Thymus (tissue), 14 donors: ENCODE measurements at places on chromosomes 16 and 17.

- no peak for DNase-seq
These were observed 51.0 kb upstream of the GAS7 start for GRCh38 chr17:10249271-10250010.

GRCh38 chr16:30088832-30089624, 2.7 kb downstream of the TBX6 start:
- no peak for DNase-seq

DNA sequence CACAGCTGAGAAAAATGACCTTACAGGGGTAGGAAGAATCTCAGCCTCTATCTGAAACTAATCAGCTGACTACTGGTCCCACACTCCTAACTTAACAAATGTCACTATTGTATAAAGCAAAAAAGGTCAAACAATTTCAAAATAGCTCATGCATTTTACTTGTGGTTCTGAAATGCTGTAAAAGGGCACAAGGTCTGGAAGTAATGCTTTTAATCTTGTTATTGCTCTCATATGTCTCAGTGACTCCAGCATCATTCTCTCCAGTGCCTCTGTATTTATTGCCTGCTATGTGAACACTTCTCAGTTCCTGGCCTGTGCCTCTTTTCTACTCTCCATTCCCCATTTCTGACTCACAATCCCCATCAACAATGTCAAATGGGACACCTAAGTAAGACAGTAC, 937.7 kb downstream of the CDH11 start:
- no peak for DNase-seq

GRCh38 chr16:49012961-49013726, 268.5 kb downstream of the CBLN1 start:
- no peak for DNase-seq

DNA sequence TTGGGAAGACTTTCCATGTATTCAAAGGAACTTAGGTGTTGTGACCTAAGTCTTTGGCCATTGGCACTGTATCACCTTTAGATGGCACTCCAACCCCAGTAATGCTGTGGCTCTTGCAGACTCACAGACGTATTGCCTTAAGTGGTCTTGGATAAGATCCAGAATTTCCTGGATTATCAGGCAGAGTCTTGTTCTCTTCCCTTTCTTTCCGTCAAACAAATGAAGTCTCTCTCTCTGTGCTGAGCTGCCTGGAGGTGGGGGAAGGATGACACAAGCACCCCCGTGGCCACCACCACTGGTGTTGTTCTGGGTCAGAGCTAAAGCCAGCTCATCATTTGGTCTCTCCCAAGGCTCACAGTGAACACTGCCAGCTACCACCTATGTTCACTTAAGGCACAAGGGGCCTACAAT, 789.9 kb upstream of the KIF2B start:
- DNase-seq = no peak

DNA sequence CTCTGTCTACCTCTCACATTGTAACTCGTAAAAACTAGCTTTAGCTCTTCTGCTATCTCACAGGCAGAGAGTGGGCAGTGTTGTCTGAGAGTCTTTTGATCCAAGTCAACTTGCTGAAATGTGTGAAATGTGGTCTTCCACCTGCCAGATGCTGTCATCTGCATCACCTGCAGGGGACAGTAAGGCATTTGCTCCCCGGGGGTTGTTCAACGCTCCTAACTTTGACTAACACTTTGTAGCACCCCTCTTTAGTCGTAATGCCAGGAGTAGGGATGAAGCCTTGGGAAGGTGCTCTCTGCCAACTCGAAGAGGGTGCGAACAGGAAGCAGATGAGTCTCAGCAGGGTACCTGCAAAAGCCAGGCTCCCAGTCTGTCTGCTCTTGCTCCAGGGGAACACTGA, 36.1 kb downstream of the SNX11 start:
- no peak for DNase-seq

- no peak for DNase-seq
These were observed 69.0 kb downstream of the GRIN2A start for GRCh38 chr16:10113248-10113647.

- no peak for DNase-seq
These were observed 19.3 kb upstream of the NSMCE1 start for GRCh38 chr16:27287887-27288286.

GRCh38 chr16:47956916-47957315, 198.9 kb downstream of the ABCC12 start:
- DNase-seq = no peak

DNA sequence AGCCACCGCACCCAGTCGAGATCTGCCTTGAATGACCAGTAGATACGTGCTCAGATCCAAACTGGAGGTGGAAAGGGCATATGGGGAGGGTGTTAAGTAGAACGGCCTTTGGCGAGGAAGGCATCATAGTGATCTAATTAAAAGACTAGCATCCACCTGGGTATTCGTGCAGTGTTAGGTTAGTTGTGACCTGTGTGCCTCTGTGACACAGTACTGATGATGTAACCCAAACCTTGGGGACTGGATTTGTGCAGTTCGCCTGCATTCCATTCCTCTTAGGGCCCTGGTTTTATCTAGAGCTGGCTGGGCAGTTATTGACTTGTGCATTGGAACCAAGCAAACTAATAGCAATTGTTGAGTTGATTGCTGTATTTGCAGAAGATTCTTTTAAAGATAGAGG, 47.9 kb downstream of the SNX29 start:
- DNase-seq = no peak

DNA sequence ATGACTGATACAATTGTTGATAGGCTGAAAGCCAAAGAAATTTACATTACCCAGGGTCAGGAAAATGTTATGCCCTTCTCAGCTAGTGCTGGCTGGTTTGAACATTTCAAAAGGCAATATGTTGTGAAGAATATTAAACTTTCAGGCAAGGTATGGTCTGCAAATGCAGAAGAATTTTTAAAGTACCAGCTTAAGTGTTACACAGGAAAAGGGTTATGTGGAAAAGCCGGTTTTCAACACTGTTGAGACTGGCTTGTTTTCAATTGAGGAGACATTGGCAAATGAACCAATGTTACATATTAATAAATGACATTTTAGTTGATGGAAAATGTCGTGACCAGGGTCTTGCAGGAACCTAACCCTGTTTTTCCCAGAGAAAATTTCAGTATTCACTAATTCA, 215.8 kb upstream of the TBX2 start:
- no peak for DNase-seq

- DNase-seq = no peak
These were observed 30.2 kb downstream of the CDRT4 start for GRCh38 chr17:15437303-15437635.

DNA sequence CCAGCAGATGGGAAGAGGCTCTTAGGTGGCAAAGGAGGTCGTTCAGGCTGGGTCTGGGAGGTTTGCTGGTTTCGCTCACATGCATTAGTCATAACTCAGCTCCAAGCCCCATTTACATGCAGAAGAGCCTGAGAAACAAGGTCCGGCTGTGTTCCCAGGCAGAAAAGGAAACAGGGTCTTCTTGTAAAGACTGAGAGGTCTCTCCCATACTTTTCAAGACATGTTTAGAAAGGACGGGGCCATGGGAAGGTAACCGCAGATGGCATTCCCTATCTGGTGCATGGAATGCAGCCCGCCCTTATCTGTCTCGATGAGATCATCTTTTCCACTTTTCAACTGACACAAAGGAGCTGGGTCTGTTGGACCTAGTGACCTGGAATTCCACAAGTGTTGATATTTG, 389.0 kb upstream of the CDH11 start:
- no peak for DNase-seq

GRCh38 chr17:77617516-77617915, 341.0 kb upstream of the TNRC6C start:
- DNase-seq = no peak

- no peak for DNase-seq
These were observed 760.5 kb upstream of the SOX9 start for GRCh38 chr17:71360301-71360700.

DNA sequence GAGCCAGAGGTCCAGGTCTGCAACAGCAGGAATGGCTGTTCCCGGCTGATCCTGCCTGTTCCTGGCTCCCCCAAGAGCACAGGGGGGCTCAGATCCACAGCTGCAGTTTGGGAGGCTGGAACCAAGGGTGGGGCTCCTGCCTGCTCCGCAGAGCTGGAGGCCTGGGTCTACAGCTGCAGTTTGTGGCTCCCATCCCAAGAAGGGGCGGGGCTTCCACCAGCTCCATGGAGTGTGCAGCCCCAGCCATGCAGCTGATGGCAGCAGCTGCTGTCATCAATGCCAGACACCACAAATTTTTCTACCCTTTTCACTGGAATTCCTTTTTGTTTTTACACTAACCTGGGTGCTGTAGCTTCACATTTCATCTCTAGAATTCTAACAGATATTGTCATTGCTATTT, 135.4 kb upstream of the KIF2B start:
- no peak for DNase-seq

- DNase-seq = no peak
These were observed 4.4 kb downstream of the KRTAP4-5 start for GRCh38 chr17:41145261-41145660.

- no peak for DNase-seq
These were observed 12.9 kb downstream of the MAP1LC3B start for GRCh38 chr16:87404764-87405625.

DNA sequence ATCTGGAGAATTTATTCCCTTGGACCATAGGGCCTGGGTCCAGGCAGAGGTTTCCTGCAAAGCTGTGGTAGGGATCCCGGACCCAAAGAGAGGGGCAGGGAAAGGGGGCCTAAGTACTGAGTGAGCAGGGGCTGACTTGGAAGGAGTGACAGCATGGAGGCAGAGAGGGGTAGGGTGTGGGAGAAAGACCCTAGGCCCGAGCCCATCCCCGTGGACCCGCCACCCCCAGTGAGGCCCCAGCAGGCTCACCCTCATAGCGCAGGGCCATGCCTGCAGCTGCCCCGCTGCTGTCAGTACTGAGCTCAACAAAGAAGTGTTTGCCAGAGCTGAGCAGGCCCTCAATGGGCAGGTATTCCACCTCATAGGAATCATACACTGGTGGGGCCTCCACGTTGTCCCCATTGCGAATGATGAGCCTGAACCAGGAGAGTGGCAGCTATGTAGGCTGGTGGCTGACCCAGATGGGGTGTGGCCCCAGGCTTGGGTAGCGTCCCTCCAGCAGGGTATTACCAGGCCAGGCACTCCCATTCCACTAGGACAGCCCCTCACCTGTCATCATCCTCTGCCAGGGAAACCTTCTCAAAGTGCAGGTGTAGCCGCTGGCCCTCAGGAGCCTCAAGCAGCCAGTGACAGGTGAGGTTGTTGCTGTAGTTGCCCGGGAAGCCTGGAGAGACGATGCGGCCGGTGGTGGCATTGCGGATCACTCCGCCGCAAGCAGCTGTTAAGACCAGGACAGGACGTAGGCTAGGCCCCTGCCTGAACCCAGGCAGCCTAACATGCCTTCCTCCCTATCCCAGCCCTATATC, 9.1 kb upstream of the PHF12 start:
- no peak for DNase-seq

GRCh38 chr16:80705596-80705995, 98.8 kb downstream of the CDYL2 start:
- no peak for DNase-seq

DNA sequence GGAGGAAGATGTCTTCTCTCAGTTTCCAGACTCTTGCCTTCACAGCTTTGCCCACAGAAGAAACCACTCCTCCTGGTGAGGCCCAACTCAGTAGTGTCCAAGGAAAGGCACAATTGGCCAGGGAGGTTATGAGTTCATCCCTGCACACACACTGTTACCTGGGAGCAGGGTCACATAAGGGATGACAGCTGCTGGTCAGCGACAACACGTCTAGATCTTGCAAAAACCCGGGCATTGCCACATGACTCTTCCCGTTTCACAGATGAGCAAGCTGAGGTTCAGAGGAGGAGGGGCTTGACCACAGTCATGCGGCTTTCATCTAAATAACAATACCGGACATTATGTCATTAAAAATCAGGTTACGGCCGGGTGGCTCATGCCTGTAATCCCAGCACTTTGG, 186.0 kb downstream of the COPRS start:
- no peak for DNase-seq

DNA sequence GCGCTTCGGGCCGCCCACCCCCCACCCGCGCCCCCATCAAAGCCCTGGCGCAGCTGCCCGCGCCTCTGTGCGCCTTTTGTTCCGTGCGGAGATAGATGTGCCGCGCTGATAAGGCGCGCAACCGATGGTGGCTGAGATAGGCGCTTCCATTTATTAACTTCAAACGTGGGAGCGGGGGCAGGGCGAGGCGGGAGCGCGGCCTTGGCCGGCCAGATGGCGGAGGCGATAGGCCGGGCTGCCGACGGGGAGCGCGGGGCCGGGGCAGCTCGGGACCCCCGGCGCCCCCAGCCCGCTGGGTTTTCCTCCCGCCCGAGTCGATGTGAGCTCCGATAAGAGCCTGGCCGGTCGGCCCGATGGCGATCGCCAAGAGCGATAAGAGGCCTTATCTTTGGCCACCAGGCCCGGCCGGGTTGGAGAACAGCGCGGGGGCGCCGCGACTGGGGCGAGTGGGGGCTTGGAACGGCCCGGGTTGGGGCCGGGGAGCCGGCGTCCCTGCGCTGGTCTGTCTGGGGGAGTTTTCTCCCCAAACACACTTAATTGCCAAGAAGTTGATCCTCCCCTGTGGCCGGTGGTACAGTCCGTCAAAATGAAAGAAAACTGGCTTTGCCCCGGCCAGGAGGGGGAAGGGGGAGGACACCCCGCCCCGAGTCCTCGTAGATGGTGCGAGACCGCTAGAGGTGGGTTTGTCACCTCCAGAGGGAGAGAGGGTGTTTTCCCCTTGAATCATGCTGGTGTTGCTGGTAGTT, 2.7 kb downstream of the ZFPM1 start:
- peak; percentile 32 for DNase-seq

DNA sequence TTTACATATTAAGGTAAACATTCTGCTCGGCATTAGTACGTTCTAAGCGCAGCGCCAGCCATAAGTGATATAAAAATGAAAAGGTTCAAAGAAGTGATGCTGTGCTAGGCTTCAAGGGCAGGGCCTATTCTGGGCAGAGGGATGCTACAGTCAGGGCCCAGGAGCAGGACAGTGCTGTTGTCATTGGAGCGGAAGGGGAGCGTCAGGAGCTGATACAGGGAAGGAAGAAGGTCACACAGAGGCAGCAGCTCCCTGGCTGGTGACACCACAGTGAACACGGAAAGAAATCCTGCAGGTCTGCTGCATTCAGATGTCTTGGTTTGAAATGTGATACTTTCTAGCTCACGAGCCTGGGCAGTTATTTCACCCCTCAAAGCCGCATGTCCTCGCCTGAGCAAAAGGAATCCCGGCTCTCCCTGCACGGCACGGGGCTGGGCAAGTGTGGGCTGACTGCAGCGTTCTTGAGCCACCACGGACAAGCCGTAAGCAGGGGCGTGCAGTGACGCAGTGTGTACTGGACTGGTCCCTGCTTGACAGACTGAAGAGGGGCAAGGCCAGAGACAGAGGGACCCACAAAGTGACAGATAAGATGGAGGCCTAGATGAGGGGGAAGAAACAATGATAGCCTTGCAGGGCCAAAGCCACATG, 41.1 kb downstream of the ZCCHC14 start:
- no peak for DNase-seq
